ENCODE measurements at places on chromosomes 13 and 19.

GRCh38 chr19:8612807-8613171, 2.3 kb upstream of the ADAMTS10 start:
- DNase-seq = no peak

DNA sequence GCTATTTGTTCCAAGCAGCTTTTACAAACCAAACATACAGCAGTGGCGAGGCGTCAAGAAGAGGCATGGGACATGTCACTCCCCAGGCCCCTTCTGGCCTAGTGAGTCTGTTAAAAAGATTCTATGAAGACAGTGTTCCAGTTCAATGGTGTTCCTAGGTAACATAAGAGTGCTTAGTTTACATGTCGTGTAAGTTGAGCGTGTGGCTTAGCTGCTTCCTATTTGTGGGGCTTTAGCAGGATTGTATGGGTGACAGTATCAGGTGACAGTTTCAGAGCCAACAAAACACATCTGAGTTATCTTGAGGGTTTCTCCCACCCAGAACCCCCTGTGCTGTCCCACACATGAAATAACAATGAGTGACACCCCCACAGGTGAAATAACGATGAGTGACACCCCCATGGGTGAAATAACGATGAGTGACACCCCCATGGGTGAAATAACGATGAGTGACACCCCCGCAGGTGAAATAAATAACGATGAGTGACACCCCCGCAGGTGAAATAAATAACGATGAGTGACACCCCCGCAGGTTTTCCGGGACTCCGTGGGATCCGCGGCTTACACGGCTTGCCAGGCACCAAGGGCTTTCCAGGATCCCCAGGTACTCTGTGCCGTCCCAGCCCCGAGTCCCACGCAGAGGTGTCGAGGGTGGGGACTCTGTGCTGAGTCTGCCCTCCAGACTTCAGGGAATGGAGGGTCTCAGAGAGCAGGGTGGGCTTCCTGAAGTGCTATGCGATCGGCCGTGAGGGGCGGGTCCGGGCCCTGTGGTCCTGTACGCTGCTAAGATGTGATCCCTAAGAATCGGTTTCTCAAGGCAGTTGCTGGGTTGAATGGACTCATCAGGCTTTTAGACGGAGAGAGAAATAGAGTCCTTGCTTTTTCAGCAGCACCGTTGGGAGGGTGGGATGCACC, 68.6 kb downstream of the RAB20 start:
- no peak for DNase-seq

- no peak for DNase-seq
These were observed 74.9 kb upstream of the SPATA13 start for GRCh38 chr13:24085662-24086061.

GRCh38 chr13:114033541-114034315, 59.9 kb upstream of the C13orf46 start:
- DNase-seq = no peak

- DNase-seq = no peak
These were observed 14.5 kb downstream of the STARD13 start for GRCh38 chr13:33270895-33271538.

GRCh38 chr19:4456476-4456842, 1.1 kb downstream of the UBXN6 start:
- DNase-seq = peak; percentile 54

GRCh38 chr19:51101171-51101865, 6.9 kb downstream of the CTU1 start:
- no peak for DNase-seq

GRCh38 chr13:111518161-111518792, 197.8 kb downstream of the TEX29 start:
- no peak for DNase-seq

DNA sequence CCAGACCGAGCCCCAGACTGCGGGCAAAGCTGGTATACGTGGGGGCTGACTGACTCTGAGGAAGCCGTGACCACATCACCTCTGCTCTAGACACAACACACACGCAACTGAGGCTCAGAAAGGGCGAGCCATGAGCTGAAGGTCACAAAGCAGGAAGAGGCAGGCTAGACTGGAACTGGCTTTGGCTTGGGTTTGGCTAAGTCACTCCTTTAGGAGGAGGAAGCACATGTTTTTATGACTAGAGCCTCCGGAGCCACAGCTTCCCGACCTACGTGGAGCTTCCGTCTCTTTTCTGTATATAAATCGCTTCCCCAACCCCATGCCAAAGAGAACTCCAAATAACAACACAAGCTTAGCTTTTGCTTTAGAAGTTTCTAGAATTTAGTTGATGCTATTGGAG, 48.0 kb downstream of the RFX2 start:
- DNase-seq = no peak

DNA sequence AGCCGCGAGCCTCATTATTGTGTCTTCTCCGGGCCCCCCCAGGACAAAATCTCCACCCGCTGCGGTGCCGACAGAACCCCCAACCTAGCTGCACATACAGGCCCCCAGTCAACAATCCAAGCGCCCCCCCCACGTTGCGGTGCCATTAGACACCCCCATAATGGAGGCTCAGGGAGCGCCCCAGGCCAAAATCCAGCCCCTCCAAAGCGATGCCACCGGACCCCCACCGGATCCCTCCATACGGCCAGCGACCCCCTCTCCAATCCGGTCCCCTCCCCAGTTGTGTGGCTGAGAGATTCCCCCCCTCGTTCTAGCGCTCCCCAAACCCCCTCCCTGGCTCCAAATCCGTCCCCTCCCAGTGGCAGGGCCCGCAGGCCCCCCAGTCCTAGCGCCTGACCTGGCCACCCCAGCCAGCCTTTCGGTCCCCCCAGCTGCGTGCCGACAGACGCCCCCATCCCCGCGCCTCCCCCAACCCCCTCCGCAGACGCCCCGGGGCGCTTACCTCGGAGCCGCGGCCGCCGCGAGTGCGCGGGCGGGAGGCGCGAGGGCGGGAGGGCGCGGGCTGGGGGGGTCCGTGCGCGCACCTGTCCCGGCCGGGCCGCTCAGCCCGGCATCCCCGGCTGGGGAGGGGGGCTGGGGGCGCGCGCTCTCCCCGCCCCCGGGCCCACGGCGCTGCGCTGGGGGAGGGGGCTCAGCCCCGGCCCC, 21.6 kb upstream of the SEMA6B start:
- no peak for DNase-seq

DNA sequence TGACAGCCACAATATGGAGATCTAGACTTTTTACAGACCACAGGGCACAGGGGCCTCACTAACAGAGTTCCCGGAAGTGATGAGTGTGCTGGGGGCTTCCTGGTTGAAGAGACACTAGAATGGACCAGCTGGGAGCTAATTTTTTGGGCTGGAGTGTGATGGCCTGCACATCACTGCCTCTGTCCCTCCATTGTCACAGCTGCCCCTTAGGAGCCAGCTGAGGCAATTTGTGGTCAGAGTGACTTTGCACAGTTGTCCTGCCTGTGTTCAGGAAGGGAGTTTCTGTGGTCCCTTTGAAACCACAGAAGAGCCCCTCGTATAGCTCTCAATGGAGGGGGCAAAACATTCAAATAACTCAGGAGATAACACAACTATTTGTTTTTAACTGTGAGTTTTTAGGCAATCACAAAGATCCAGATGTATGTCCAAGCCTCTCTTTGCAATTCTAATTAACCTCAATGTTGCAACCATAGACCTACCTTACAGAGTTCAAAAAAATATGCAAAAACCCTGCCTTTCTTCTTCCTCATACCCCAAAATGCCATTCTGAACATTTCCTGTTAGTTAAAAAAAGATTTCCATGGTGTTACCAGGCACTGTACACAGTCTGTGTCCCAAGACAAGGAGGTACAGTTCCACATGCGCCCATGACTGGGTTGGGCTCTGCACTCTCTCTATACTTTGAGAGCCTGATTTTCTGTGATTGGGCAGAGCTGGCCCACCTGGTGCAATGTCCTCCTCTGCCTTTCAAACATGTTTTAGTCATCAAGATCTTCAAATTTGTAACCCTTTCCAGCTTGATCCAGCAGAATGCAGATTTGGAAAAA, 2.4 kb downstream of the ALOX5AP start:
- no peak for DNase-seq

- DNase-seq = peak; percentile 41
These were observed 1.4 kb upstream of the PRKD2 start for GRCh38 chr19:46718157-46718933.

GRCh38 chr13:93356469-93356868, 129.9 kb downstream of the GPC6 start:
- no peak for DNase-seq

DNA sequence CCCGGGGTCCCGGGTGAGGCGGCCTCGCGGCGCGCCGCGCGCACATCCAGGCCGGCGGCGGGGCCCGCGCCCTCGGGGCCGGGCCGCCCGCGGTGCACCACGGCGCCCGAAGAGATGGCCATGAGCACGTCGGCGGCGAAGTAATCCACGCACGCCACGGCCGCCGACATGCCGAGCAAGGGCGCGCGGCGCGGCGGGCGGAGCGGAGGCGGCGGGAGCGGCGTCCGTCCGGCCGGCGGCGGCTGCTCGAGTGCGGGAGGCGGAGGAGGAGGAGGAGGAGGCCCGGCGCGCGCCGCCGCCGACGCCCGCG, at the start of gene KLF16:
Gene KLF16 (minus strand): TSS at position 252 of the 310 bp plus-strand sequence. CDS start 82 bp downstream, at position 170.
- DNase-seq = no peak

GRCh38 chr13:102558029-102558428, 38.8 kb upstream of the TPP2 start:
- DNase-seq = no peak

DNA sequence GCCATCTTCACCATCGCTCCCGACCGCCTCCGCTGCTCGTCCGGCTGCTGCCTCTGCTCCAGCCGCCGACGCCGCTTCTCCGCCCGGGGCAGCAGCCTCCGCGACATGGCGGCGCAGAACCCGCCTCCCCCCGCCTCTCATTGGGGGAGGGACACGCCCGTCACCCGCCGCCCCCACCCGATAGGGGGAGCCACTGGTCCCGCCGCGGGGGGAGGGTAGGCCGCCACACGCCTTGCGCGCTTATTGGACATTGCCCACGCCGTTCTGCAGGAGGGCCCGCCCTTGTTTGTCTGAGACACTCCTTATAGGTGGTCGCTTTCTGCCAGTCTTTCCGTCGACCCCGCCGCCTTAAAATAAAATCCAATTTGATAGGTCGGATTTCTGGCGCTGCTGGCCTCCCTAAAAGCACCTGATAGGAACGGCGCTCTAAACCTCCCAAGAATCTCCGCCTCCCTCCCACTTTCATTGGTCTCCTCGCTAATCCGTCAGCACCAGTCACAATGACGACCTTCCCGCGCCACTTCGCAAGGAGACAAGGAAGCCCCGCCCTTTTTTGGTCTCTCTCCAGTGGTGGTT, at the start of gene HNRNPL:
Gene HNRNPL (minus strand): TSS at position 127 of the 576 bp plus-strand sequence. CDS start 20 bp downstream, at position 107.
- no peak for DNase-seq

GRCh38 chr19:43503501-43504425, 783 bp downstream of the PHLDB3 start:
- DNase-seq = peak; percentile 77

DNA sequence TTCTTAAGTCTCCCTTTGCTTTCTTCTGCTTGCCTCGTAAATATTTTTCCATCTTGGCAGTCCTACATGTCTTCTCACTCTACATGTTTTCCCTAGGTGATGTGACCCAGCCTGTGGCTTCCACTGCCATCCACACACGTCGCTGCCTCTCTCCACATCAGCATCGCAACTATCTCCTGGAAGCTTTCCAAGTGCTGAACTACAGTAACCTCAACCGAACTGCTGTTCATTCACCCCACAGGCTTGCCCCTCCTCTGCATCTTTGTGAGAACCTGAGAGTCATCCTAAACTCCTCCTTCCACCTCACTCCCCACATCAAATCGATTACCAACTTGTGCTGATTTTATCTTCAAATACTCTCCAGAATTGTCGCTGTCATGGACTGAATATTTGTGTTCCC, 41.2 kb upstream of the USPL1 start:
- DNase-seq = peak; percentile 31

GRCh38 chr19:43553656-43554055, 20.7 kb downstream of the ZNF575 start:
- no peak for DNase-seq

DNA sequence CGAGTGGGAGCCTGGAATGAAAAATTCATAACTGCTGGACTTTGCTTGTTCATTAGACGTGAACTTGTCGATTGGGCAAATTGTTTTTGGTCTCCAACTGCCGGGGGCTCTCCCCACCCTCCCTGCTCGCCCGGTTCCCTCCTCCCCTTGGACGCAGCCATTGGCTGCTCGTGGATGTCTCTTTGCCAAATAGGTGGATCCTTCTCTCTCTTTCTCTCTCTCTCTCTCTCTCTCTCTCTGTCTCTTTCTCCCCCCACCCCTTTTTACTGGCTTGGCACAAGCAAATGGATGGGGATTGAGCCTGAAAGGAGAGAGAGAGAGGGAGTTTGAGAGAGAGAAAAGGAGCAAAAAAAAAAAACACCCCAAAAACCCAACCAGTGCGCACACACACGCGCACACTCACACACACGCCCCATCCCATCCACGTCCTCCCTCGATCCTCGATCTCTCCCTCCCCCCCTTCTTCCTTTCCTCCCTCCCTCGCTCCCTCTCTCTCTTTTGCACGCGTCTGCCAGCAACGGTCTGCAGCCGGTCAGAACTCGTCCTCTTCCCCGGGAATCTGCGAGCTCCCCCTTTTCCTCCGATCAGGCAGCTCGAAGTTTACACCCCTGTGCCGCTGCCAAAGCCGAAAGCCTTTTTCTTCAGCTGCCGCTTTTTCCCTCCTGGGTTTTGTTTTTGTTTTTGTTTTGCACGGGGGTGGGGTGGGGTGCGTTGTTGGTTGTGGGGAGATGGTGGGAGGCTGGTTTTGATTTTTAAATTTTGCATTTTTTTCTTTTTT, 27.8 kb downstream of the NFIX start:
- DNase-seq = peak; percentile 87

DNA sequence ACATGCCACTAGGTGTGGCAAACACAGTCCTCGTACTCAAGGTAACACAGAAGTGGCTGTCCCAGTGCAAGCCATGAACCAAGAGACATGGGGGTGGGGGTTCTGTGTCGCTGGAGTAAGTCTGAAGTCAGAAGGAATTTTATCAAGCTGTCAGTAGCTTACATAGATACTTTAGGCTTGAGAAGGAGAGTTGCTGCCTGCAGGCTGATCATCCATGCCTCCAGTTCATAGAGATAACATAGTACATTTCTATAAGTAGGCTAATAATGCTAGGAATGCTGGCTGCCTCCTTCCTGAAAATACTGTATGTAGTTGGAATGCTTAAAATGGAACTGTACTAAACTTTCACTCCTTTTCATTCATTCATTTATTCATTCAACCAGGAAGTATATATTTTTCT, 70.1 kb downstream of the CAB39L start:
- no peak for DNase-seq

- no peak for DNase-seq
These were observed 36.3 kb upstream of the ZNF724 start for GRCh38 chr19:23286477-23286876.

- DNase-seq = no peak
These were observed 4.1 kb downstream of the SLC10A2 start for GRCh38 chr13:103062079-103062478.

DNA sequence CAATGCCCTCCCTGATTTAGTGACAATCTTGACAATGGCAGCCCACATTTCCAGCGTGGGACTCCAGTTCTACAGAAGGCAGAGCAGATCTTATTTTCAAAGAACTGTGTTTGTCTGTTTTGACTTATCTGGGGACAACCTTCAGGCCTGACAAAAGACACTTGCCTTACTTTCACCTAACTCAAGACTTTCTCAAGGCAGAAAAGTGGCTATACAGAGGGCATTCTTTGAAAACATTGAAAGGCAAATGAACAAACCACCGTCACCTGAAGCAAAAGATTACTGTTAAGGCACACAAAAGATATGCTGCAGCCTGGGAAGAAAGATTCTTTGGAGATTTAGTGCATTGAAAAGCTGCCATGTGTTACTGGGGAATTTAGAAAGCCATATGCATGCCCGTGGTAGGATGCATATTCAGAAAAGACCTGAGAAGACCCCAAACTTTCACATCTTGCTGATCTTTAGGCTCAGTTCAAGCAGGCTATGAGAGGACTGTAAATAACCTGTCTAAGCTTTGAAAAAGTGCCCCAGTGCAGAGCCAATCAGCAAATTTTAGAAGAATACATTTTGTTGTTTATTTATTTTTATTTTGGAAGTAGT, 82.8 kb downstream of the TSC22D1 start:
- no peak for DNase-seq

Measured in bronchial epithelial cell (primary cell).